ENCODE measurements at places on chromosomes 13 and 19.

GRCh38 chr19:5251096-5252065 lies 89.2 kb downstream of the PTPRS start:
- no peak for DNase-seq

- no peak for DNase-seq
Observed at GRCh38 chr13:44620057-44620456, 43.9 kb upstream of the TSC22D1 start.

DNA sequence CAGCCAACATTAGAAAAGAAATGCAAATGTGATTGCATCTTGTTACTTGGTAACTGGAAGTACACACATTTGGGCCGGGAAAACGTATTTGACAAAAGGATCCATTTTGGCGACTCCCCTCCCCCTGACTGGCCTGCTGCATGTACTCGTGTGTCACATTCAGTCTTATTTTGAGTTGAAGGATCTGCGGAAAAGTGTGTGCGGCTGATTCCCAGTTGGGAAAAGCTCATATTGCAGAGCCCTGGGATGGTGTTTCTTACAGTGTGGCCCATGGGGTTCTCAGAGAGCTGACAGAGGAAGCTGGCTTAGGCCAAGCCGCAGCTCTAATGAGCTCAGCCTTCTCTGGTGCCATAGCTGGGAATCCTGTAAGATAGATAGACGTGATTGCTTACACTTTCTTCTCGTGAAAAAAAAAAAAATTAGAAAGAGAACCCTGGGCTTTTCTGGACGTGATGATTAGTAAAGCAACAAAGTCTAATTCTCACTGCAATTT lies 170.3 kb upstream of the ARGLU1 start:
- no peak for DNase-seq

GRCh38 chr13:92377396-92377795 lies 849.2 kb upstream of the GPC6 start:
- no peak for DNase-seq

GRCh38 chr19:7628589-7629311 lies 595 bp downstream of the XAB2 start:
- no peak for DNase-seq

DNA sequence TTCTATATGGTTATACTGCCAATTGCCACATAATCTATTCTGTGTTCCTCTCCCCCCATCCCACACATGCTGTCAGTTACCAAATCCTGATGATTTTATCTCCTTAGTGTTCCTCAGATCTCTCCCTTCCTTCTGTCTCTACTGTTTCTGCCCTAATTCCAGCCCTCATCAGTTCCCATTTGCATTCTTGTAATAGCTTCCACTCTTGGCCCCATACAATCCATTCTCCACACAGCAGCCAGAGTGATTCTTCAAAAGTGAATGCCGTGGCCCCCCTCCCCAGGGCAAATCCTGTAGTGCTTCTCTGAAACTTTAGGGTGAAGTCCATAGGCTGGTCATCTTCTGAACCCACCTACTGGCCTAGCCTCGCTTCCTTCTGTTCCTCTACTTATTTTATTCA lies 114.4 kb downstream of the ZAR1L start:
- no peak for DNase-seq

GRCh38 chr19:3142781-3143337 lies 7.0 kb downstream of the GNA15 start:
- no peak for DNase-seq

DNA sequence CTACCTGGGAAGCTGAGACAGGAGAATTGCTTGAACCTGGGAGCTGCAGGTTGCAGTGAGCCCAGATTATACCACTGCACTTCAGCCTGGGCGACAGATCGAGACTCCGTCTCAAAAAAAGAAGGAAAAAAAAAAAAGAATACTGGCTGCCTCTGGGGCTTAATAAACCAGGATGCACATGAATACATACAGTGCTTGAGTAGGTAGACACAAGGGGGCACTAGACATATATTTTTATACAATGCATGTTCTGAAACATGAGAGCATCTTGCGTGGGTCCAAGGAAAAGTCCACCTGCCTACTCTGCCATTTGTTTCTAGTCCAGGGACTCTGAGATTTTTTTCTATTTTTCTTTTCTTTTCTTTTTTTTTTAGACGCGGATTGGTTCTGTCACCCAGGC lies 31.2 kb downstream of the KEAP1 start:
- no peak for DNase-seq

DNA sequence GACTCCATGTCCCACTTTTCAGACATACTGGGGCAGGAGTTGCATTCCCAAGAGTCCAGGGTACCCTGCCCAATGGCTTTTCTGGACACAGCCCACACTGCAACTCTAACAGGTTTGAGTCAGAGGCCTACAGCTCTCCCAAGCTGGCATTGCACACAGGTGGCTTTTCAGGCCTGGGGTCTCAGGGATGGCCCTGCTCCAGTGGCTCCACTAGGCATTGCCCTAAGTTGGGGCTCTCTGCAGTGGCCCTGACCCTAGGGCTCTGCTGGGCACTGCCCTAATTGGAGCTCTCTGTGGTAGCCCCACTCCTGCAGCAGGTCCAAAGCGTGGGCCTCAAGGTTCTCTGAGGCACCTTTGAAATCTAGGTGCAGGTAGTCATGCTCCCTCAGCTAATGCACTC lies 408.8 kb downstream of the SUCLA2 start:
- DNase-seq = no peak

GRCh38 chr13:110965038-110965754 lies 50.3 kb upstream of the ANKRD10 start:
- DNase-seq = no peak

DNA sequence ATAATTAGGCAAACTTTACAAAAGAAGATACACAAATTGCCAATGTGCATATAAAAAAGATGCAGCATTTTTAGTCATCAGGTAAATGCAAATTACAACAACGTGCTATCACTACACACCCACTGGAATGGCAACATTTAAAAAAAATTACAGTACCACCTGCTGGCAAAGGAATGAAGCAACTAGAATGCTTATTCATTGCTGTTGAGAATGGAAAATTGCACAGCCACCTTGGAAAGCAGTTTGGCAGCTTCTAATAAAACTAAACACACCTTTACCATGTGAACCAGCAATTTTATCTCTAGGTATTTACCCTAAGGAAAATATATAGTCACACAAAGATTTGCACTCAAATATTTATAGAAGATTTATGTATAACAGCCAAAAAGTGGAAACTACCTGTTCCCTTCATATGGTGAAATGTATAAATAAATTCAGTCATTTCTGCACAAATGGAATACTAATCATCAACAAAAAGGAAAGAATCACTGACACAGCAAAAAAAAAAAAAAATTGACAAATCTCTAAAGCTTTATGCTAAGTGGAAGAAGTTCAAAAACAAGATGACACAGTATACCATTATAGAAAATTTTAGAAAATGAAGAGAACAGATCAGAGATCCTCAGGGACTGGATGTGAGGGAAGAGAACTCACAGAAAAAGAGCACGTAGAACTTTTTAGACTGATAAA lies 30.3 kb downstream of the OXGR1 start:
- no peak for DNase-seq

DNA sequence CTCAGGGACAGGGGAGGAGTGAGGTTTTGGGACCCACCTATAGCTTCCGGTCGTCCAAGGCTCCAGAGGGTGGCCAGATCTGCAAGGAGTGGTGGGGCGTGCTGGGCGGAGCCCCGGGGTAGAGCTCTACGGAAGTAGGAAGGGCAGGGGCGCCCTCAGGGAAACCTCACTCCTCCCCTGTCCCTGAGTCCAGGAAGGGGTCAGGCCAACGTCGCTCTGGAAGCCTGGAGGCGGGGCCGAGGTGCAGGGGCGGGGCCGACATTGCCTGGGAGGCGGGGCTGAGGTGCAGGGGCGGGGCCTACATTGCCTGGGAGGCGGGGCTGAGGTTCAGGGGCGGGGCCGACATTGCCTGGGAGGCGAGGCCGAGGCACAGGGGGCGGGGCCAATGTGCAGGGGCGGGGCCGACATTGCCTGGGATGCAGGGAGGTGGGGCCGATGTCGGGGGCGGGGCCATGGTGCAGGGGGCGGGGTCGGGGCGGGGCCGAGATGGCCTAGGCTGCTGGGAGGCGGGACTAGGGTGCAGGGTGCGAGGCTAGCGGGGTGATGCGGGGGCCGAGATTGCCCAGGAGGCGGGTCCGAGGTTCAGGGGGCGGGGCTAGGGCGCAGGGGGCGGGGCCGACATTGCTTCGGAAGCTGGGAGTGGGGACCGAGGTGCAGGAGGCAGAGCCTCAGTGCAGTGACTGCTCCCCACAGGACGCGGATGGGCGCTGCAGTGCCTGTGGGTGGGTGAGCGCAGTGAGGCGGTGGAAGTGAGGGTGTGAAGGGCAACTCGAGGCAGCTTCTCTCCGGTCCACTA lies 4.9 kb upstream of the PALM start:
- DNase-seq = peak; percentile 35

DNA sequence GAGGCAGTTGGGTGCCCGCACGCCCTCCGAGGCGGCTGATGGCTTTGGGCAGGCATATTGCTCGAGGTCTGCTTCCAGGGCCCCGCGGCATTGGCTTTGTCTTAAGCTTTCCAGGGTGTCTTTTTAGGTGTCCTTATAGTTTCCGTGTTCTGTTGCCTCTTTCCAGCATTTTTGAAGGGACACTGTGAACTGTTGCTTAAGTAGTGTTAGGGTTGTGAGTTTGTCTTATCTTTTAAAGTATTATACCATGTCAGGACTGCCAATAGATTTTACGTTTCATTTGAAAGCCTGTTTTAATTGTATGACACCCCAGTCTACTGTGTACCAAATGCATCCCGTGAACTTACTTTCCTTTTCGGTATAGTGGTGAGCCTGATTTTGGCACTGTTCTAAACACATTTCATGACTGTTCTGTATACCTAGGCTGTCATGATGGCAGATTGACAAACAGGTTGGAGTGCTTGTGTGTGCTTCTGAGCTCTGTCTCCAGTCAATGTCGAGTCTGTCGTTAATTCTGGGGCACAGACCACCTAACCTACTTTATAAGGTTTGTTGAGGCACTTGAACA lies 656 bp downstream of the PCCA start:
- DNase-seq = no peak

DNA sequence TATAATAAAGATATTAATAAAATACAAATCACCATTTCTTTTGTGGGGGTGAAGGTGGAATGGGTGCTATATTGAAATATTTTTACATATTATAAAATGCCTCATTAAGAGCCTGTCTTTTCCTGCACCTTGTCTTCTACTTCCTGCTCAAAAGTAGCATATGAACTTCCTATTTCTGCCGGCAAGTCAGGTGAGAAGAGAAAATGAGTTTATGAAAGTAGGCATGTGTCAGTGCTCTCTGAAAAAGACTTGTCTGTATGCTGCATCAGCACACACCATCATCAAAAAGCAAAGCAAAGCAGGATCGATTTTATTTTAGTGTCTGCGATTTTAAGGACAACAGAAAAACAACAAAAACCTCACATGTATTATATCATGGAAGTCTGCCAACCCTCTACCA lies 114.2 kb downstream of the RAP2A start:
- no peak for DNase-seq

GRCh38 chr13:51562011-51562671 lies 22.1 kb upstream of the WDFY2 start:
- no peak for DNase-seq

DNA sequence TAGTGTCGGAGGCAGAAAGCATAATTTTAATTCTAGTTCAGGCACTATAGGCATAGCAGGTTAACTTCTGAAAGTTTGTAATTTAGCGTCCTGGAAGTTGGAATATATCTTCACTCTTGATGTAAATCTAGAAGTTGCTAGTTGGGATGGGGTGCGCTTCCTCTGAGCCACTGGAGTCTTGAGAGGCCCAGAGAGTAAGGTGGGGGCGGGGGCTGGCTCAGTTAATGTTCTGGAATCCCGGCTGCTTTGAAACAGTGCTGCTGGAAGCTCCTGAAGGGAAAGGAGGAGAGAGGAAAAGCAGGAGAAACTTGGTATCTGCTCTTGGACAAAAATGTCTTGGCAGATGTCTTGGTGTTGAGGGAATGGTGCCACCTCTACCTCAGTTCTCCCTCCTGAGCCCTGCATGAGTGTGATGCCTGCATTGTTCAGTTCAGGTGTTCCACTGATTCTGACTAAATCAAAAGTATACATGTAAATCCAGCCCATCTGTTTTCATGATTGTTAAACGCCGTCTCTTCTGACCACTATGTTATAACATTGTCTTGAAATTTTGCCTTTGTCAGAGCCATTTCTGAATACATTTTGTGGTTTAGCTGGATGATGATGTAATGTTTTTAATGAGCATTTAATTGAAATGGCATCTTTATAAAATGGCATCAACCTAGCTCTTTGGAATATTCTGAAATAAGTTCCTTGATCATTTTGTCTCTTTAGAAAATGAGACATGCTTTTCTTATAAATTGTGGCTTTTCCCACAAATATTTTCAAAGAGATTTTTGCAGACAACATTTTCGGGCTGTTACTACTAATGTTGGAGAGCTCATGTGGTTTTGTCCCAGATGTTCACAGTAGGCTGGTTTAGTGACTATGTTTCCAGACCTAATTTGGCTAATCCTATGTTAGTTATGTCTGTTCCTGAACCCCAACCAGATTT lies 202.7 kb downstream of the SHISA2 start:
- DNase-seq = no peak

- no peak for DNase-seq
Observed at GRCh38 chr13:47170971-47171370, 274.1 kb upstream of the HTR2A start.

DNA sequence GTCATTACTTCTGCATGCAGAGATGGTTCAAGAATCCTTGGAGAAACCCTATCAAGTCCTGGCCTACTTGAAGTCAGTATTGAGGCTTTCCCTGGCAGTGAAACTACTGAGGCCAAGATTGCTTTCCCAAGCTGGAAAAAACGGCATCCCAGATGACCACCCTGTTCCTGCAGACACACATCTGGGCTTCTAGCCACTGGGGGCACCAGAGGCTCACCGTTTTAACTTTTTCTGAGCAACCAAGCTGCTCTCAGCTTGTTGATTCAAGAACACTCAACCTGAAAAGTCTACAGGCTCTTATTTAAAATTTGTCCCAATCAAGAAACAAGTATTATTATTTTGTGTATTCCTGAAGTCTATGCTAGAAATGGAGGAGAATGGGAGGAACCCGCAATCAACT lies 66.6 kb downstream of the SPRYD7 start:
- DNase-seq = no peak

DNA sequence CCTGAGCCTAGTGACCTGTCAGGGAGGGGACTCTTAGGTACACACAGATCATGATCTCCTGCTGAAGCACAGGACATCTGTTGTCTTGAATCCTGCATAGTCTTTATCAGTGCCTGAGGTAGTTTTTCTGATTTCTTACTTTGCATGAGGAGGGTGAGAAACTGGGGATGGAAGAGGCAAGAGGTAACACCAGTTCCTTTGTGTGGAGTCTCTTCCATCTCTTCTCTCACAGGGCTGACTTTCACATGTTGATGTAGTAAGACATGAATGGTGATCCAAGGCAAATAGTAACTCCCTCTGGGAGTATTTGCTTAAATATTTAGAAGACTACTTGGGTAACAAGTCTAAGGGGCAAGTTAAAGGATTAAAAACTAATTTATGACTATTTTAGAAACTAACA lies 9.5 kb downstream of the NBEA start:
- DNase-seq = no peak

DNA sequence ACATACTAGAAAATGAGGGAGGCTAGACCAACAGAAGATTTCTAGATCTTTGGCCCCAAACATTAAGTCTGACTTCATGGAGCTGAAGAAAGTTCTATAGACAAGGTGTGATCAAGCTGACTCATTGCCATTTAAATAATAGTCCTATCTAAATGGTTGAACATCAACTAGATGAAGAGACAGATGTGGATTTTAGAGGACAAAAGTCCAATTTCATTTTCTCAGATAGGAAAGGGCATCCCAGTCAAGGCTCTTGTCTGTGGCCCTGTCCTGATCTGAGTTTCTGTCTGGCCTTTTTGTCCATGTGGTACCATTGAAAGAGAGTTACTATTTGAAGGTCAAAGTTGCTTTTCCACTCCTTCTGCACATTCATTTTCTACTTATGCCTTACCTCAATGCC lies 74.6 kb downstream of the MBNL2 start:
- no peak for DNase-seq

All from stimulated activated CD8-positive, alpha-beta memory T cell treated with anti-CD3 and anti-CD28 coated beads, Interleukin-4, amount 100 ng/mL, for 1 hour (primary cell).